ENCODE measurements at places on chromosomes 7 and 10. TPM values are rescaled to one million over a fixed set of nuclear protein-coding genes. Genes with fewer than 3 reads are reported as not detected.

ACBD7 gene
- 2.6 TPM for total RNA-seq

PURB gene
- 27.7 TPM for total RNA-seq

IDI2 gene
- not detected for total RNA-seq

MSMB gene
- total RNA-seq, result not detected

PILRA gene
- total RNA-seq, result 1.5 TPM

GRCh38 chr7:98202367-98203195 is 8.7 kb upstream of the BHLHA15 start:
- peak overlapping the region; percentile 70 for H3K27ac ChIP-seq
- peak; percentile 77 for DNase-seq
- peaks cover 31% of the 10 kb centered on the region for H3K36me3 ChIP-seq
- peaks cover 40% of the 10 kb centered on the region for H3K4me1 ChIP-seq
- no peaks in the 10 kb centered on the region for H3K27me3 ChIP-seq
- H3K4me3 ChIP-seq, result peak overlapping the region; percentile 9

- H3K27me3 ChIP-seq, result no peaks in the 10 kb centered on the region
- no peak overlapping the region for H3K4me3 ChIP-seq
- no peak for DNase-seq
These were observed 71.5 kb downstream of the IDE start for GRCh38 chr10:92502296-92502808.

Data from activated CD4-positive, alpha-beta memory T cell treated with anti-CD3 and anti-CD28 coated beads, Interleukin-2, amount 10 ng/mL, durations not matched to agents 7 days and 5 days (primary cell).